ENCODE measurements at places on chromosomes 3 and 15.

- DNase-seq, result peak; percentile 42
Observed at GRCh38 chr3:45690336-45691035, 1.3 kb downstream of the SACM1L start.

- no peak for DNase-seq
Observed at GRCh38 chr3:35814531-35814930, 175.2 kb downstream of the ARPP21 start.

GRCh38 chr15:35867356-35867755 lies 321.4 kb upstream of the DPH6 start:
- DNase-seq, result peak; percentile 50

DNA sequence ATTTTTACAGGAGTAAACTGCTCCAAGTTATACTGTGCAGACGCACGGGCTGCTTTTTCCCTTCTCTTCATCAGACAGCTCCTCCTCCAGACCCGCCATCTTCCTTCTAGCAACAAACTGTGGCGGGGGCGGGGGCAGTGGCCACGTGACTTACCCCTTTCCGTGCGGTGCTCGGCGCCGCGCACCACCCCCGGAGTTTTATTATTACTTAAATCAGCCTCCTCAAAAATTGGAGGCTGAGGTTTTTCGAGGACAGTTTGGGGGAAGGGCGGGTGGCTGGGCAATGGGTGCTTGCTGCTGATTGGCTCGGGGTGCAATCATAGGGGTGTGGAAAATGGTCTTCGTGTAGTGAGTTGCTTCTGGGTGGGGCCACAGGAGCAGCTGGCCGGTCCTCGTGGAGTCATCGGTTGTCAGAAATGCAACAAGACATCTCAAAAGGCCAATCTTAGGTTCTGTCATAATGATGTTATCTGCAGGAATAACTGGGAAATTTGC lies 77.1 kb upstream of the MFGE8 start:
- DNase-seq, result no peak

- DNase-seq, result no peak
Observed at GRCh38 chr3:46277476-46277875, 35.2 kb downstream of the CCR3 start.

DNA sequence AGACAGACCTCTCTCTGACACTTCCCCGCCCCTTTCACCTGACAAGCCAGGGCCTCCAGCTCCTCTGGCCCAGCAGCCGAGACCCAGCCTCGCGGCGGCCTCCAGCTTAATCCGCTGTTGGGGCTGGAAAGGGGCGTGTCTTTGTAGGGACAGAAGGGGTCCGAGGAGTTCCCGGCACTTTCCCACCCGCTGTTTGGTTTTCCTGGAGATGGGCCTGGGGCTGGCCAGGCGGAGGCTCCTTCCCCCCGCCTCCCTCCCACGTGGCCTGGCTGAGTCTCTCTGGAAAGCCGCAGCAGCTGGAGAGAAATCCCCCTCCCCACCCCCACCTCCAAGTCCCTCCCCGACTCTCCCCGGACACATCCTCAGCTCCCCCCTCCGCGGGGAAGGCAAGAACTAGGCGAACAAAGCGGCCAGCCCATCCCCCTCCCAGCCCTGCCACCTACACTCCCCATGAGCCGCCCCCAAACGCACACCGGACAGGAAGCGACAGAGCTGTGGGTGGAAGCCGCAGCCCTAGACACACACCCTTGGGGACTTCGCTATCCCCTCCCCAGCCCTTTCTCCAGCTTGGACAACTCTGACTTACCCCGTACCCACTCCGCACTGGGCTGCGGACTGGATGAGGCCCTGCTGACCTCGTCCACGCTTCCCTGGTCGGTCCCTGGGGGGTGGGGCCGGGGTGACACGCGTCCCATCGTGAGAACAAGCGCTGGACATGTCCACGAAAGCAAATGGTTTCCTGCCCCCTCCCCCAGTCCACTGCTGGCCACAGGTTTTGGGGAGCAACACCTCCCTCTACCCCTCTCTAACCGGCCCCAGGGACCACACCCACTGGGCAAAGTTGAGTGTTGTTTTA lies 1.2 kb downstream of the IGDCC4 start:
- DNase-seq, result peak; percentile 95

GRCh38 chr3:183229178-183229577 lies 23.9 kb upstream of the B3GNT5 start:
- no peak for DNase-seq

GRCh38 chr15:100373120-100373896 lies 31.5 kb upstream of the ADAMTS17 start:
- peak; percentile 23 for DNase-seq

GRCh38 chr3:28980131-28980530 lies 300.7 kb upstream of the RBMS3 start:
- no peak for DNase-seq

DNA sequence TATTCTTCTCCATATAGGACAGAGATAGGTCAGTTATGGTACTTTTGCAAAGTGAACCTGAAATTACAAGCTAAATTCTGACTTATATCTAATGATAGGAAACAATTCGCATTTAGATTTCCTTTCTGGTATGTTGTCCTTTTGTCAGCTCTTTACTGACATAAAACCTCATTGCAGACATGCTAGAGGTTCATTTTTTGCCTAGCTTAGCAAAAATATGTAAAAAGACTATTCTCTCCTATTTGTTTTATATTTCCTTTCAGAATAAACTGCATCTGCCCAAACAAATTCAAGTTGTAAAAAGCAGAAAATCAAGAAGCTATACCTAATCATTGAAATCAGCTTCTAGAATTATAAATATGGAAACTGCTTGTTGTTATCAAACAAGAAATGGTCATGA lies 168.7 kb downstream of the PPM1L start:
- DNase-seq, result no peak

DNA sequence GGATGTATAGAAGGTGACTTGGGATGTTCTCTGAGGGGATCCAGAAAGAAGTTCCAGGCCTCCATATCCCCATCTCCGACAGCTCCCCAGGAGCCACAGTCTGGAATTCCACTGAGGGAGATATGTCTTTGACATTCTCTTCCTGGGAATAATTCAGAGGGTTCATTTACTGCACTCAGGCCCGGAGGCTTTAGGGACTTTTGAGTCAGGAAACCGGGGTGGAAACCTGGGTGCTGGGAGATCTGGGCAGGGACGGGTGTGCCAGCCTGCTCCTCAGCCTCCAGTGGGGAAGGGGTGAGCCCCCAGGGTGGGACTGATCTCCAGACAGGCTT lies 147.7 kb downstream of the SMAD6 start:
- DNase-seq, result no peak

- DNase-seq, result no peak
Observed at GRCh38 chr3:86948822-86949221, 42.1 kb downstream of the VGLL3 start.

GRCh38 chr3:112086076-112086854 lies at the start of gene C3orf52:
Gene C3orf52 (plus strand): TSS chr3:112086389. CDS start chr3:112086408, 19 bp downstream.
- peak; percentile 86 for DNase-seq

DNA sequence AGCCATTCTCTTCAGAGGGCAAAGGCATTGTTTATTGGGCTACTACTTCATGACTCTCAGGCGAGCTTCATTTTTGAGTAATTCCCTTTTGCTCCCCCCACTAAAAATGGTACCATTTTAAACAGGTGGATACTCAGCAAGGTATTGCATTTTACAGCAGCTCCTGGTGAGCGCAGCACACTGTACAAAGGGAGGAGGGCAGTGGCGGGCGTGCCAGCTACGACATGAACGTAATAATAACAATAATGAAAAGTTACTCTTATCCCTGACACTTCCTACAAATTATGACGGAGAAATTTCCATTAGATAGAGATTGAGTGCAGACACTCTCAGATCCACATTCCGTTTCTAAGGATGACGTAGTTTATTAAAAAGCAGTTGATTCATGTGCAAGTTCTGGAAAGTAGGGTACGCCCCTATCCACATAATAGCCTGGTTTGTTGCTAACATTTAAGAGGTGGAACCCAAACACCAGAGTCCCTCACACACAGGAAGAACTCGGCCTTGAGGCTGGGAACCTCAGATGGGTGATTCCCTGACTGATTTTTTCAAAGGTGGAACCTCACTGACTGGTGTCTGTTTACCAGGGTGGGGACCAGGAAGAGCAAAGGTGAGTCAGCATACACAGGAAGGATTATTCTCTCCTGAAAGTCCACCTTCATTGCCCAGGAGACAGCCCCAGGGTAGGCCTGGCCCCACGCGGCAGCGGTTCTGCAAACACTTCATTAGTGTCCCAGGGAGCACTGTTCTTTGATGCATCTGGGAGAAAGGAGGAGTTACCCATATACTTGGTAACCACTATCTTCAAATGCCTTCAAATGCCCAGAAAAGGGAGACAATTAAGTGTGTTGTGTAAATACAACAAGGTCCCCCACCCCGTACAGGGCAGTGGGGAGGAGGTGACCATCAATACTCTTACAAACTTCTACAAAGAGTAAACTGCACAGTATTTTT lies 69.9 kb downstream of the LDHAL6B start:
- no peak for DNase-seq

GRCh38 chr15:39602143-39602542 lies 21.3 kb downstream of the THBS1 start:
- DNase-seq, result no peak

GRCh38 chr3:64865839-64866570 lies 178.2 kb upstream of the ADAMTS9 start:
- no peak for DNase-seq

DNA sequence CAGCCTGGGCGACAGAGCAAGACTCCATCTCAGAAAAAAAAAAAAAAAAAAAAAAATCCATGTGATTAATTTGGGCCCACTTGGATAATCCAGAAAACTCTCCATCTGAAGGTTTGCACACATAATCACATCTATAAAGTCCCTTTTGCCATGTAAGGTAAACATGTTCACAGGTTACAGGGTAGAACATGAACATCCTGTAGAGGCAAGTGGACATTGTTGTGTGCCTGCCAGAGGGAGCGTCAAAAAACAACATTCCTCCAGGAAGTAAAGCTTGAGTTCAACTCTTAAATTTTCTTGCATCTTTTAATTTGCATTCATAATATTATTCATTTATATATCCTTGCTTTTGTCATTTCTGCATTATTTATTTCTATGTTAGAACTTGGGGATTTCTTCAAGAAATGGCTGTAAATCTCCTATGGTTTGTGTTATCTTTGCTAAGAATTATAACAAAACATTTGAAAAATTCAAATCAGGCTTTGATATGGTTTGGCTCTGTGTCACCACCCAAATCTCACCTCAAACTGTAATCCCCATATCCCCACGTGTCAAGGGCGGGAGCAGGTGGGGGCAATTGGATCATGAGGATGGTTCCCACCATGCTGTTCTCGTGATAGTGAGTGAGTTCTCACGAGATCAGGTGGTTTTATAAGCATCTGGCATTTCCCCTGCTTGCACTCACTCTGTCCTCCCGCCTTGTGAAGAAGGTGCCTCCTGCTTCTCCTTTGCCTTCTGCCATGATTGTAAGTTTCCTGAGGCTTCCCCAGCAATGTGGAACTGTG lies 11.3 kb upstream of the TTBK2 start:
- no peak for DNase-seq

GRCh38 chr3:14133876-14134275 lies 9.0 kb downstream of the TMEM43 start:
- DNase-seq, result no peak

GRCh38 chr3:194592798-194593752 lies 40.1 kb downstream of the TMEM44 start:
- peak; percentile 66 for DNase-seq

- peak; percentile 81 for DNase-seq
Observed at GRCh38 chr3:194323785-194324735, 27.1 kb downstream of the CPN2 start.

DNA sequence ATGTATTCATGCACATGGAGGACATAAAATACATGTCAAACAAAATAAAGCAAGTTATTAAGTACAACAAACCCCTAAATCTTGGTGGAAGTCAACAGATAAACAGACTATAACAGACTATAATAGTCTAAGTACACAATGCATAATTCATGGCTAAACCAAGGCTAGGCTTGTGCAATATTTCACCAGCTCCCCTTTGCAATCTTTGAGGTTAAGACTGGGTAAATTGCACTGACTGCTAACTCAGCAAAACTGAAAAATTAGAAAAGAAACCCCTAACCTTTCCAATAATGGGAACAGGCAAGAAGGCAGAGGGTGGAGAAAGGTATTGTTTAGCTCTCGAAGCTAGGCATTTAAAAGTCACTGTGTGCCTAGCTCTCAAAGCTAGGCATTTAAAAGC lies 304.9 kb upstream of the WNT5A start:
- DNase-seq, result no peak

DNA sequence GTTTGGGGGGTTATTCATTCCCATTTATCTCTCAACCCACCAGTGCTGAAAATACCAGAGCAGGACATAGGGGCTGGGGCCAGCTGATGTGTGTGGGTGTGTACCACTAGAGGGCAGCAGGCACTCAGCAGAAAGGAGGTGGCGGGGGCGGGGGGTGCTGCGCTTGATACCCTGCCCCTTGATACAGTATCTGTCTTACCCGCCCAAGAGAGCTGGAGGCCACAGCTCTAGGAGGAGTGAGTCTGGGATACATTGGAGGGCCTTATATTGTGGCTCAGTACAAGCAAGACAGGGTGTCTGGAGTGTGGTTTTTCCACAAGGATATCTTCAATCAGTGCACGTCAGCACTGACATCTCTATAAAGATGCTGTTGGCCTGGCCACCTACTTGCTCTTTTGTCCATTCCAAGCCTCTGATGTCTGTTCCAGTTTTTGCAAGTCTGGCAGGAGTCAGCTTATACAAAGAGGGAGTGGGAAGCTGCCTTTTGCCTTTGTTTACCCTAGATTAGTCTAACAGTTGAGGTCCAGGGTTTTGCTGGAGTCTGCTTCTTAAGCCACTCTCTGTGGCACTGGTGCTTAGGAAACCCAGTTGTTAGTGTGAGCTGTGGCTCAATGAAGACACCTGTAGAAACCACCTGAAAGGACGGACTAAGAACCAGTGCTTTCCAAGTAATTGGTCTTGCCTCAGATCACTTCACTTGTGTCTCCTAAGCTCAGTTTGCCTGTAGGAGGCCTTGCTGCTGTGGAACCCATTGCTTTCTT lies 1.5 kb upstream of the RBM15B start:
- DNase-seq, result peak; percentile 72

DNA sequence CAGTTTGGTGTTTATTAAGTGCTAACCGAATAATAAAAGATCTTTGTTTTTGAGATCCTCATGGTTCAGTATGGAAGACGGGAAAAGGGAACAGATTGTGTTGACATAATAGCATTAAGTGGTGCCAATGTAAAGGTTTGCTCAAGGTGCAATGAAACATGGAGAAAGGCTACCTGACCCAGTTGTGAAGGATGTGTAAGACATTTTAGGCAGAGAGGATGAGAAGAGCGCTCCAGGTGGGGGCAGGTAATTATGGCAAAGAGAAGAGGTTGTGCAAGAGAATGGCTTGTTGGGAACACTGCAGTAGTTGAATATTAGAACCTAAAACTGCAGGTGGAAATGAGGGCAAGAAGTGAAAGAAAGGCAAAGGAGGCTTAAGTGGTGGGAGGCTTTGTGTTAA lies 140.8 kb downstream of the DIPK2A start:
- no peak for DNase-seq

Data from eye (tissue), 1 donor.